Smooth muscle cell of trachea (primary cell): ENCODE measurements at places on chromosomes 7 and 10. TPM values are rescaled to one million over a fixed set of nuclear protein-coding genes. Genes with fewer than 3 reads are reported as not detected.

The NRBF2 gene
- total RNA-seq, result 42.8 and 49.0 TPM in 2 replicates

The PCLO gene
- under 0.01 and 0.33 TPM in 2 replicates for total RNA-seq

The PRPS1L1 gene
- 0.15 TPM in 1 of 2 replicates, not detected in the other for total RNA-seq

The RAB19 gene
- total RNA-seq, result not detected in 2 replicates

The FKBP6 gene
- not detected in 2 replicates for total RNA-seq

The LRRTM3 gene
- total RNA-seq, result not detected in 2 replicates

The CHAT gene
- not detected in 2 replicates for total RNA-seq

The DNAJC30 gene
- 2.2 and 3.8 TPM in 2 replicates for total RNA-seq

The SPAM1 gene
- not detected in 2 replicates for total RNA-seq

The WNT8B gene
- not detected in 2 replicates for total RNA-seq

The TMEM236 gene
- under 0.01 TPM in 2 replicates for total RNA-seq

The PRXL2A gene
- total RNA-seq, result 2.5 and 3.3 TPM in 2 replicates

The PPP1R3A gene
- total RNA-seq, result not detected in 2 replicates

The EMX2 gene
- total RNA-seq, result not detected in 2 replicates

The CLDN4 gene
- 1.3 and 1.7 TPM in 2 replicates for total RNA-seq

The H2BK1 gene
- not detected in 2 replicates for total RNA-seq

The FAM20C gene
- total RNA-seq, result 123 and 143 TPM in 2 replicates

The ASB15 gene
- not detected in 2 replicates for total RNA-seq
